ENCODE measurements at places on chromosomes 1 and 21. TPM values are rescaled to one million over a fixed set of nuclear protein-coding genes. Genes with fewer than 3 reads are reported as not detected.

The HAX1 gene
- polyA plus RNA-seq, result 90.0 TPM

The PDZK1IP1 gene
- polyA plus RNA-seq, result 148 TPM

The FCRL6 gene
- polyA plus RNA-seq, result 0.08 TPM

The TRNP1 gene
- 158 TPM for polyA plus RNA-seq

The FLG2 gene
- 0.10 TPM for polyA plus RNA-seq
